ENCODE measurements at places on chromosomes 13 and 19.

- DNase-seq: no peak
Measured at GRCh38 chr13:27665333-27665732, 43.6 kb downstream of the POLR1D start.

DNA sequence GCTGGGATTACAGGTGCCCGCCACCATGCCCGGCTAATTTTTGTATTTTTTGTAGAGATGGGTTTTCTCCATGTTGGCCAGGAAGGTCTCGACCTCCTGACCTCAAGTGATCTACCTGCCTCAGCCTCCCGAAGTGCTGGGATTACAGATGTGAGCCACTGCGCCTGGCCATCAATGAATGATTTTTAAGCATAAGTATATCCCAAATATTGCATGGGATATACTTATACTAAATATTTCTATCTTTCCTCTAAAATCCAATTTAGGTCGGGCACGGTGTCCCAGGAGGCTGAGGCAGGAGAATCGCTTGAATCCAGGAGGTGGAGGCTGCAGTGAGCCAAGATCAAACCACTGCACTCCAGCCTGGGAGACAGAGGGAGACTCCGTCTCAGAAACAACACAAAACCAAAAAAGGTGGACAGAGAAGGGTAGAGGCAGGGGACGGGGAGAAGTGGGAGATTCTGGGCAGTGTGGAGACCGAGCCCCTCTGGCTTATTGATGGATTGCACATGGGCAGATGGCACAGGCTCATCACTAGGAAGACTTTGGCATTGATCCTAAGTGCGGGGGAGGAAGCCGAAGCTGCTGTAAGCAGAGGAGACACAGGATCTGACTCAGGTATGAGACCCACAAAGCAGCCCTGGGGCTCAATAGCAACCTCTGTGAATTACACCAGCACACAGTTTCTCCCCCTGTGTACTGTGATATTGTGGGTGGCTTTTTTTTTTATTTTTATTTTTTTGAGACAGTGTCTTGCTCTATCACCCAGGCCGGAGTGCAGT, 13.5 kb downstream of the ARRDC5 start:
- DNase-seq: no peak

DNA sequence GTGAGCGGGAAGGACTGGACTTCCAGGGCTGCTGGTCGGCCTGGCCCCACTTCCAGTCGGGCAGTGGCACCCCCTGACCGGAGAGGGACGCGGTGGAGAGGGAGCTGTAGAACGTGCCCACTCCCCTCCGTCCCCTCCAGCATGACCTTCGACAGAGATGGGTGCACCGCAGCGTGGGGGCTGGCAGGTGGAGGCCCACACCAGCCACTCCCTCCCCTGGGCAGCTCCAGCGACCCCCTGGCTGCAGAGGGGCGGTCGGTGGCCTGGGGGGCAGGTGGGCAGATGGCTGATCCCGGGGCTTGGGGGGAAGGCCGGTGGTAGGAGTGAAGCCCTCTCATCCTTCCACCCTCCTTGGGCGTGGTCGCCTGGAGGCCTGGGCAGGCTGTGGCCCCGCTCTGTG, 2.4 kb downstream of the HCN2 start:
- no peak for DNase-seq

DNA sequence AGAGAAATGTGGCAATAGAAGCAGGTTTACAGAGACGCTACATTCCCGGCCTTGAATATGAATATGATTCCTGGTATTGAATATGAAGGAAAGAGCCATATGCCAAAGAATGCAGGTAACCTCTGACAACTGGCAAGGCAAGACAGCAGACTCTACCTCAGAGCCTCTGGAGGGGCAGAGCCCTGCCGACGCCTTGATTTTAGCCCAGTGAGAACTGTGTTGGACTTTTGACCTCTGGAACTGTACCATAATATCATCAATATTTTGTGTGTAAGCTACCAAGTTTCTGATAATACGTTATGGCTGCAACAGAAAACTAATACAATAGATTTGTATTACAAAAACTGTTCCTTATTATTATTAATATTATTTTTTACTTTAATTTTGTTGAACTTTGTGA, 219.7 kb downstream of the FGF14 start:
- DNase-seq: no peak

GRCh38 chr13:114311908-114312307, 2.4 kb upstream of the CHAMP1 start:
- no peak for DNase-seq

DNA sequence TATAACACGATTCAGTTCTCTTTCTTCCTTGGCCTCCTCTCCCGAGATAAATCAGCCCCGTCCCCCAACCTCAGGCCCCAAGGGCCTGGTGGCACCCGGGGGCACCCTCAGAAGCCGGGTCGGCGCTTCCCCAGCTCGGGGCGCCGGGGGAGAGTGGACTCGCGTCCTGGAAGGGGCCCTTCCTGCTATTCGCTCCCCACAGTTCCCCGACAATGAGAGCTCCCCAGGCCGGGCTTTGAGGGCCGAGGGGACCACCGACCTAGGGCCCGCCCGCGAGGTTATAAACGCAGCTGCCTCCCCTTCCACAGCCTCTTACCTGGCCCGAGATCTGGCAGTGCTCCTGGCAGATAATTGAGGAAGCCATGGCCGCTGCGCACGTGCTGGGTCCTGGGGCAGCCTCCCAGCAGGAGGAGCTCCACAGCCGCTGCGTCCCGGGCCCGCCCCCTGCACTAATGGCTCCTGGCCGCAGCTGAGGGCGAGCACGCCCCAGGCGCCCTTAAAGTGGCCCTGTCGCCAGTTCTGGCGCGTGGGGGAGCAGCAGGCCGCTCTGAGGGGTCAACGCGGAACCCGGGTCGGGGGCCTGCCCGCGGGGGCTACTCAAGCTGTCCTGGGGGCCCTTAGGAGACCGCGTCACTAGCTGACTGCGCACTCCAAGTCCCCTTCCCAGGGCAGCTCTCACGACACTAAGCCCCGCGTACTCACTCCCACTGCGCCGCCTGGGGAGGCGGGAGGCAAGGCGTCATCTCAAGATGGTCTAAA, at the start of gene SOHLH2:
Gene SOHLH2 (minus strand): TSS at position 394 of the 759 bp plus-strand sequence. CDS start 30 bp downstream, at position 364.
- no peak for DNase-seq

GRCh38 chr13:49220036-49220855, at the start of gene MLNR:
Gene MLNR (plus strand): TSS chr13:49220338. CDS start chr13:49220338, 0 bp downstream.
- DNase-seq: peak; percentile 14

DNA sequence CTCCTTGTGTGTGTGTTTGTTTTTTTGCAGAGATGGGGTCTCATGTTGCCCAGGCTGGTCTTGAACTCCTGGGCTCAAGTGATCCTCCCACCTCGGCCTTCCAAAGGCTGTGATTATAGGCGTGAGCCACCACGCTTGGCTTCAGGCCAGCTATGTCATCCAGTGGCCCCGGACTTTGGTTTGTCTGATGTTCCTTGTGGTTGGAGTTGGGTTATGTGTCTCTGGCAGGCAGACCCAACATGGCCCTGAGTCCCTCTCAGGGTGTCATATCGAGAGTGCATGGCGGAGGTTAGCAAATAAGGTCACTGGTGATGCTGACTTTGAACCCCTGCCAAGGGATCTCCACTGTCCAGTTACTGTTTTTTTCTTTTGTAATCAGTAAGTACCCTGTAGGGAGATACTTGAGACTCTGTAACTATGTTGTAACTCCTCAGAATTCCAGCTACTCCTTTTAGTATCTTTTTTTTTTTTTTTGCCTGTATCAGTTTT, 37.3 kb downstream of the SMARCA4 start:
- no peak for DNase-seq

DNA sequence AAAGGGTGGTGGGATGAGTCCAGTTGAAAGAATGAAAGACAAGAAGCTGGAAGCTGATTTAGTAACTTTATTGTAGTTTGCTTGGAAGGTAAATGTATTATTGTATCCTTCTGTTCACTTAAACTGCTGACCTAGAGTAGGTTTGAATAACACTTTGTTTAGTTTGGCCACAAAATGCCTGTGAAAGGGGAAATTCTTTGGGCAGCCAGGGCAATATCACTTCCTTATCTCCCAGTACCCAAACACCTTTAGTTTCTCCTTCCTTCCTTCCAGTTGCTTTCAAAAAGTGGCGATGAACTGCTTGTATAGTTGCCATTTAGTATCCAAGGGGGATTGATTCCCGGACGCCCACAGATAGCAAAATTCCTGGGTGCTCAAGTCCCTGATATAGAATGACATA, 120.1 kb downstream of the PAN3 start:
- DNase-seq: no peak

DNA sequence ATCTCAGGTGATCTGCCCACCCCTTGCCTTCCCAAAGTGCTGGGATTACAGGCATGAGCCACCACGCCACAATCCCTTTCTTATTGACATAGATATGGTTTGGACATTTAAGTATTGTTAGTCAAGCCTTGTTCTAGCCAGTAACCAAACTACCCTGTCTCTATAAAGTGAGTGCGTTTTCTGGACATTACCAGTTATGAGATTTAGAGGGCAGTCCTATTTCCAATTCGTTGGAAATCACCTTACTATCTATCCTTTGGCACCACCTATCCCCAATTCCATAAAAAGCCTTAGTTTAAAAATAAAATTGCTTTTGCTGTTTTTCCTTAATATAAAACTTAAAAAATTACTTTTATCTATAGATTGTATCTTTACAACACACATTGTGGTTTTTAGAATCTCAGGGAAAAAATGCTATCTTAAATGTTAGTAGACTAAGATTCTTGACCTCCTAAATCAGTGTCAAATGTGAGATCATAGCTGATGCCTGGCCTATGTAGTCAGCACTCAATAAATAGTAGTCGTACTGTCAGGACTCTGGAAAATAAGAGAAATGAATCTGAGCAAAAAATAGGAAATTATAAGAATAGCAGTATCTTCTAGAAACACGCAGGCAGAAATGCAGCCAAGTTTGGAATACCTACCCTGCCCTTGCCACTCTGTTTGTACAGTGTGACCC, 57.0 kb downstream of the NUFIP1 start:
- DNase-seq: no peak

GRCh38 chr13:113766035-113766800, 7.2 kb downstream of the TMEM255B start:
- no peak for DNase-seq

DNA sequence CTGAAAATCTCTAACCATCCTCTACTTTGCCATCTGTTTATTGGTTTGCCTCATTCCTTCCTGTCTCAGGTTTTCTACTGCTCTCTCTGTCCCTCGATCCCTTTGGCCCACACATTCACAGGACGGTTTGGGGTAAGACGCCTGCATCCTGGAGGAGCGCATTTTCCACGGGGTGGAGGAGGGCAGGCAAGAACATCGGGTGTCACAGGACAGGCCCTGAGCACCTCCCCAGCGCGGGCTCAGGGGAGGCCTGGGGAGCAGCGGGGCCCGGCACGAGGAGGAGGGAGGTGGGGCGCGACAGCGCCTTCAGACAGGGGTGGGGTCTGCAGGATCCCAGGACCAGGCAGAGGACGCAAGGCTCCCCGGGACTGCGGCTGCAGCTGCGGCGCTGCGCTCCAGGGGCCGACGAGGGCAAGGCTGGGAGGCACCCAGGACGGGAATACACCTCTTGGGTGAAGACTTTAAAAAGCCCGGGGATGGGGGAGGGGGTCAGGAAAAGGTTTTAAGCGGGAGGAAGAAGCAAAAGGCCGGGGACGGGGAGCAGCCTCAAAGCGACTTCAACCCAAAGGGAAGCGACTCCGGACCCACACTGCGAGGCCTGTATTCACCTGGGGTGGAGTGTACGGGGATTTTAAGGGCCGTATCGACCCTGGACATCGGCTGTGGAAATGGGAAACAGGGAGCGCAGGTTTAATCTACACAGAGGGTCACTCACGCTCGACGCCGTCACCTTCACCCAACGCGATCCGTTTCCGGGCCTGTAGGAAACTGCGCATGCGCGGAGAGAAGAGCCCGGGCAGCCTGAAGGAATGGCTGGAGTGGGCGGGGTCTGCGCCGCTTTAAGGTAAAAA, at the start of gene ZNF415:
Gene ZNF415 (minus strand): TSS at position 770 of the 851 bp plus-strand sequence. CDS start 10,234 bp downstream, outside the sequence.
- DNase-seq: peak; percentile 31

DNA sequence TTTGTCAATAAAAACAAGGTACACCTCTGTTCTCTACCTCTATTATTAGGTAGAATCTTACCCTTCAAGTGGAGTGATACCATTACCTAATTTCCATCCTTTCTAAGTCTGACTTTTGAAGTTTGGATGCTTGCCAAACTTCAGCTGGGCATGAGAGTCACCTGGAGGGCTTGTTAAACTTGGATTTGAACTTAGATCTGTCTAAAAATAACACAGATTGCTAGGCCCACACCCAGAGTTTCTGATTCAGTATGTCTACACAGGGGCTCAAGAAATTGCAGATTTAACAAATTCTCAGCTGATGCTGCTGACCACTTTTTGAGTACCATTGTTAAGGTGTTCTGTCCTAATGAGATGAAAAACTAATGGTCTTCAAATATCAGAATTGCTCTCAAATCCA, 512.2 kb downstream of the LMO7 start:
- DNase-seq: no peak

DNA sequence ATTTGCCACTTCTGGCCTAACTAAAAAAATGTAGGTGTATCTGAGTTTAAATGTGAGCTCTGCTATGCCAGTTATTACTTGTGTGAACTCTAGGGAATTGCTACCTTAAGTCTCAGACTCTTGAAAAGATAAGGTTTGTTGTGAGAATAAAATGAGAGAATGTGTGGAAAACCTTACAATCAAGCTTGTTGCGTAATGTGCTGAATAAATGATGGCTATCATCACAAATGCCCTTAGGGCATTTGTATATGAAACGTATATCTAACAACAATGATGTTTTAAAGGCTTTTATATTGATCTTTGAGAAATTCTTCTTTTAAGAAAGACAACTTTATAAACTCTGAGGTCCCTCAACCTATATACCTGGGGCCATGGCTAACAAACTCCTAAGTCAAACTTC, 384.8 kb downstream of the ITGBL1 start:
- DNase-seq: no peak

DNA sequence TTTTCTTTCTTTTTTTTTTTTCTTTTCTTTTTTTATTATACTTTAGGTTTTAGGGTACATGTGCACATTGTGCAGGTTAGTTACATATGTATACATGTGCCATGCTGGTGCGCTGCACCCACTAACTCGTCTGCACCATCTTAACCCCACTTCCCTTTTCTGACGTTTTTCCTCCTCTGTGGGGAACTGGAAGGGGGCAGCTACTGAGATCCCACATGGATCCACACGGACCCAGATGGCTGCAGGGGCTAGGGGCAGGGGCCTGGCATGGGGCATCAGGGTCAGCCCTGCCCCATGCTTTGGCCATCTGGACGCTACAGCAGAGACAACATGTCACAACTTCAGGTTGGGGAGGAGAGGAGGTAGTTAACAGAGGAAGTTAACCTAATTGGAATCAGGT, 54.3 kb downstream of the RUBCNL start:
- DNase-seq: no peak

DNA sequence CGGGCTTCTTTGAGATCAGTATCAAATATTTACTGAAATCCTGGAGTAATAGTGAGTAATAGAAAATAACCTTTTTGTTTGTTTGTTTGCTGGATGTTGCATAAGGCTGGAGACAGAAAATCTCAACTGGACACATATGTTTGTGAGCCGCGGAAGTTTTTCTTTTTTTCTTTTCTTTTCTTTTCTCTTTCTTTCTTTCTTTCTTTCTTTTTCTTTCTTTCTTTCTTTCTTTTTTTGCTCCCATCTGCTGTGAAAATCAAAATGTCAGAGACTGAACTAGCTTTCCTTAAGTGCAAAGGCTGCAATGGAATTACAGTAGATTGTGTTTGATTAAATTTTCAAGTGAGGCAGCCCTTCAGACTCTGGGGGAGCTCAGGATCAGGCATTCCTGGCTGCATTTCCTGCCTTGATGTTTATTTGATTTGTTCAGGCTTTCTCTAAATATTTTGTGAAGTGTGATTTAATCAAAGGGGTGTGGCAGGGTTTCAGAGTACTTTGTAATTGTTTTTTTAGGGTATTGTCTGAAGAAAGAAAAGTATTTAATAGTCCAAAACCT, 319 bp downstream of the FRY start:
- no peak for DNase-seq

- no peak for DNase-seq
Measured at GRCh38 chr19:38204728-38205127, 19.3 kb downstream of the DPF1 start.
